Hypothalamus (tissue), 51 donors: ENCODE measurements at places on chromosomes 5 and 9.

DNA sequence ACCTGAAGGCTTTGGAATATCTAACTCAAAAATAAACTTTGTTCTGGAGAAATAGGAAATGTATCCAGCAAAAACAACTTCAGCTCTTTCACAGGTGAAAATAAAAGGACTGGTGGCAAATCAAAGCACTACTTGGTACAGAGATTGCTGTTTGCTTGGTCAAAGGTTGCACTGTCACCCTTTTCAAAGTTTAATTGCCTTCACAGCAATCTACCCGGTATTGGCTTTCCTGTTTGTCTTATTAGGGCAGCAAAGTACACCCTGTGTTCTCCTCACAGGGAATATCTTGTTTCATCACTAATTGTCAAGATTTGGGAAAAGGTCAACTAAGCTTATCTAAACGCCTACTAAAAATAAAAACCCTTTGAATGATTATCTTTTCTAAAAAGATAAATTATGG is 214.1 kb upstream of the ADCY2 start:
- DNase-seq = no peak

GRCh38 chr5:9362600-9362999 is 183.3 kb downstream of the SEMA5A start:
- no peak for DNase-seq

GRCh38 chr5:138664276-138664943 is 88.8 kb upstream of the CTNNA1 start:
- no peak for DNase-seq

- no peak for DNase-seq
These were observed 993.9 kb upstream of the ACO1 start for GRCh38 chr9:31390403-31391025.
